Hematopoietic multipotent progenitor cell treated with erythropoietin and hydrocortisone succinate and interleukin-3 and kit ligand, for 6 days (in vitro differentiated cells): ENCODE measurements at places on chromosomes 7 and 10.

GRCh38 chr10:90443342-90443741 lies 414.5 kb downstream of the HTR7 start:
- no peak for DNase-seq

GRCh38 chr10:123392182-123392963 lies 238.2 kb downstream of the BUB3 start:
- no peak for DNase-seq

DNA sequence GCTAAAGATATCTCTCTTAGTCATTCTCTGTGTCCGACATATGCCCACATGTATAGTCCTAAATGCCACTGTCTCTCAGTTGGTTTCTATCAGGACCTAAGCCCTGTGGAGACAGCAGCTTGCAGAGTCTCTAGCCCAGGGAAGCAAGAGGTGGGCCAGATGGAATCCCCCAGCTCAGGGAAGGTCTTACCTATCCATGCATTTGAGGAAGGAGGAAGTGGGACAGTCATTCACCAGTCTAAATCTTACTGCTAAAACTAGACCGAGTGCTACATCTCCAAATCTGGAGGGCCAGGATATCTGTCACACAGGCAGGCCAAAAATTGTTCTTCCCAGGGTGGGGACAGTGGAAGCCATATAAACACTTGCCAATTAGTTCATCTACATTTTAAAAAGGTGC lies 26.4 kb upstream of the HERPUD2 start:
- DNase-seq, result no peak

DNA sequence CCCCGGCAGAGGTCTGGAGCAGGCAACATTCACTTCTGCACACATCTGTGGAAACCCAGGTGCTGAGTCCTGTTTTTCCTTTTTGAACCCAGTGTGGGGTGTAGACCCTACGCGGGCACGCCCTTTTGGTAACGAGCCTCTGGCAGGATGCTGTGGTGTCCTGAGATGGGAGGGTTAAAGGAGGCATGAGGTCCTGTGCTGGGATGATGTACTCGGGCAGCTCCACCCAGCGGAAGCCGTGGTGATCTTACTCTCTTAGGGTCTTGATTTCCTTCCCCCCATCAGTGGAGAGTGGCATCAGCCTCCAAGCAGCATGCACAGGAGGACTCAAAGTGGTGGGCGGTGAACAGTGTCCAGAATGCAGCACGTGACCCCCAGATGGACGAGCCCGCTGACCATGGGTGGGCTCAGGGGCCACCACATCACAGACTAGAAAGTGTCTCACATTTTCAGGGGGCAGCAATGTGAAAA lies 148.6 kb downstream of the DNAJB6 start:
- DNase-seq, result no peak

DNA sequence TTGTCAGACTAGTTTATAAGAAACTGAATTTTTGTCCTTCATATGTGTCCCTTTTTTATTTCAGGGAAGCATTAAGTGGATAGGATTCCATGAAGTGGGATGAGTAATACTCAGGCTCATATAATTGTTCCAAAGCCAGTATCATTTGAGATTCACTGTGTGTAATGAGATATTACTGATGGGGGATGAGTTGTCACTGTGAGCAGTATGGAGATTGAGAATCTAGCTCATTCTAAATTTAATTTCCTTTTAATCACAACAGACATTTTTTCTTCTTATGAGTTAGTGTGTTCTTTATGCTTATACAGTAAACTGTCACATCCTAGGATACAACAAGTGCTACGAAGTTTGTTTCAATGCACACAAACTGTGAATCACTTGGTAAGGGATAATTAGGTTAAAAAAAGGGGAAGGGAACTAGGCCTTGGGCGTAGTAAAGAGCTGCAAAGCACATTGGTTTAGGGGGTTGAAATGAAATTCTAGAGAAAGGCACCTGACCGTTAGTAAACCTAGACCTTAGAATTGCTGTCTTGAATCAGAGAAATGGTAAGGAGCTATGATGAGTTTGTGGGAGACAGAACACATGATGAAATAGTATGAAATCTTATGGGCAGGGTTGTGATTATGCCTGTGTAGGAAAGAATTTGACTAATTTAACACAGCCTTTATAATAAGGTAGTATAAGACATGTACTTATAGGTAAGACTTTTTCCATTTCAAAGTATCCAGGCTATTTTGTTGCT lies 153.4 kb downstream of the MLLT10 start:
- no peak for DNase-seq

- no peak for DNase-seq
These were observed 105.0 kb downstream of the OTUD1 start for GRCh38 chr10:23543691-23544380.

GRCh38 chr10:132879408-132880127 lies 62.8 kb downstream of the CFAP46 start:
- no peak for DNase-seq

GRCh38 chr7:45610019-45610418 lies 35.9 kb downstream of the ADCY1 start:
- DNase-seq, result no peak

DNA sequence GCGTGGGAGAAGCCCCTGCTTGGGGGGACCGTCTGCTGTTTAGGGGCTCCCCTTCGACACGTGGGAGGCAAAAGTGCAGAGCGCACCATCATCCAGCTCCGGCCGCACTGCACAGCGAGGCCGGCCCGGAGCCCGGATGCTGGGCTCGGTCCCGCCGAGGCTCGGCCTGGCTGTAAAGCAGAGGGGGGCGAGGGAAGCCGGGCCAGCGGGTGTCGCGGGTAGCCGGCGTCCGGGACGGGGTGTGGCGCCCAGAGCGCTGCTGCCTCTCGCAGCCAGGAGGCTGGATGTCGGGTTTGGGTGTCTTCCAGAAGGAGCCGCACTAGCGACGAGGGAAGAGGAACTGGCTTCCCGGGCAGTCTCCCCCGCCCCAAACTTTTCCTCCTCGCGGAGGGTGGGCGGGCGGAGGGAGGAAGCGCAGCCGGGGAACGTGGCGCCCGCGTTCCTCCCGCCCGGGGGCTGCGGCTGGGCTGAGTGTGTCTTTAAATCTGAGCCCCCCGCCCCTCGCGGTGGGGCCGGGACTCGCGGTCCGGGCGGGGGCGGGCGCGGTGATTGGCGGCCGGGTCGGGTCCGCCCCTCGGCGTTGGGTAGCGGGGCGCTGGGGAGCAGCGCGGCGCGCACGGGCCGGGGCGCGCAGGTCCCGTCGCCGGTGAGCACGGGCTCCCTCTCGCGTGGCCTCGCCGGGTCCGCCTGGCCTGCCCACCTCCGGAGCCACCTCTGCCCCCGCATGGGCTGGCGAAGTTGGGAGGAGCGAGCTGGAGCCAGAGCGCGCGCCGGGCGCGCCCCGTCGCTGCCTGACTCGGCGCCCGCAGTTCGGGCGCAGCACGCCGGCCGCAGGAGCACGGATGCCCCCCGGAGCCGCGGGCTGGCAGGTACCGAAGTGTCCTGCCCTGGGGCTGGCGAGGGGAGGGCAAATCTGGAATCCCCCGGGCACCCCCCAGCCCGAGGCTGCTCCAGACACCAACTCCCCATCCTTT lies at the start of gene PALD1:
Gene PALD1 (plus strand): TSS at position 577 of the 974 bp plus-strand sequence. CDS start 47,185 bp downstream, outside the sequence.
- DNase-seq, result peak; percentile 35

DNA sequence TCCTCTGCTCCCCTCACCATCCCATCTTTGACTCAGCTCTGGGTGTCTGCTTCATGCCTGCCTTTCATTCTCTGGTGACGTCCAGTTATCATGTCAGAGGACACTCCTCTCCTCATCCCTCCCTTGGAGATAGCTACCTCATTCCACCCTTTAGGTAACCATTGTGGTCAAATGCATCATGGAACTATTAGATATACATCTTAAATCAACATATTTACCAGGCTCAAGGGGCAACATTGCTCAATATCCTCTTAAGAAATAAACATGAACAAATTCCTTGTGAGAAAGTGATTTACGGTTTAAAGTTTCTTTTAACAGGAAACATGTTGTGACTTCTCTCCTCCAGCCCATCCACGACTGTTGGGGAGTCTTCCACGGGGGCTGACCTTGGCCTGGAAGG lies 511.6 kb upstream of the IGFBP3 start:
- no peak for DNase-seq

GRCh38 chr7:103937680-103938079 lies 51.8 kb downstream of the RELN start:
- no peak for DNase-seq

- no peak for DNase-seq
These were observed 16.6 kb downstream of the ZNF862 start for GRCh38 chr7:149854611-149855360.

DNA sequence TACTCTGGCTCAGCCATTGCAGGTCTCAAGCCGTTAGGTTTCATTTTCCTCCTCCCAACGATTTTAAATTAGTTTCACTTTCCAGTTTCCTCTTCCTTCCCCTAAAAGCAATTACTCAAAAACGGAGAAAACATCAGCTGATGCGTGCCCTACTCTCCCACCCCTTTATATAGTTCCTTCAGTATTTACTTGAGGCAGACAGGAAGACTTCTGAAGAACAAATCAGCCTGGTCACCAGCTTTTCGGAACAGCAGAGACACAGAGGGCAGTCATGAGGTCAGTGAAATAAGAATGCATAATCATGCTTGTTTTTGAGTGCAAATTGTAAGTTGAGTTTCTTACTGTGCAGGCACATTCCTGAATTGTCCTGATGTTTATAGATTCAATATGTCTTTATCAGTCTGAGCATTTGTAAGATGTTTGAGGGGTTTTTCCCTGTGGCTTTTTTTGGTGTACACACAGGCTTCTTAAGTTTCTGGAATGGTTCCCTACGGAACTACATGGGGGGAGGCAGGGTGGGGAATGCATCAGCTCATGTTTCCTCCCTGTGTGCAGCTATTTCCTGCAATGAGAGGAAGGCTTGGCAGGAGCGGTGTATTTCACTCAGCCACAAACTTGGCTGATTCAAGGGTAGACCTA lies at the start of gene IFIT3:
Gene IFIT3 (plus strand): TSS at position 195 of the 639 bp plus-strand sequence. CDS start 77 bp downstream, at position 272.
- peak; percentile 75 for DNase-seq

GRCh38 chr10:16809074-16809718 lies 8.0 kb downstream of the RSU1 start:
- DNase-seq, result peak; percentile 82

DNA sequence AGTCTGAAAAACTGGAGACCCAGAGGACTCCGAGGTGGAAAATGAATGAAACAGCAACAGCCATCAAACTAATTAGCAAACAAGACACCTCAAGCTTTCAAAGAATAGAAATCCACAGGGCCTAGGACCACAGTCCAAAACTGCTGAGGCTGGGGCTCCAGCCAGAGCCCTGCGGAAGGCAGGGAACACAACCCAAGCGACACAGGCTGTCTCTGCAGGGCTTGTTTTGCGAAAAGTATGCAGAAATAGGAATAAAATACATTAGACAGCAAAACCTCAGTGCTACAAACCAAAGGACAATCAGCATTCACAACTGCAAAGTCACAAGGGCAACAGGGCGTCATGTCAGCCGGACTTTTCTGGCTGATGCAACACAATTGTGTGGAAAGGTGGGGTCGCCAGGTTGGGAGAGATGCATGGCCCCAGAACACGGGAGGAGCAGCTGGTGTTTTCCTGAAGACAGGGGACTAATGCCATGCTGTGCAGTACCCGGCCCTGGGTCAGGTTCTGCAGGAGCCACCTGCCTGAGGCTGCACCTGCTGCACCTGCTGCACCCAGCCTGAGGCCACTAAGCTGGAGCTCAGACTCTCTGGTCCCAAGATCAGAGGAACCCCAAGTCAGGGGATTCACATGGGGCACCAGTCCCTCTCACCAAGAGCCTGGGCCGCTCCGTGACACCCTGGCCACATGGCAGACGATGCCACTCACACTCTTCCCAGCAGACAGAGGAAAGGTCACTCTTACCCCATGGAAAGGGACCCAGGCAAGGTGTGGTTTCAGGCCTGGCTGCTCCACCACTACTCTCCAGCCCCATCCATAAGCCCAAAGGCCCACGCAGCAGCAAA lies 74.2 kb downstream of the MAD1L1 start:
- no peak for DNase-seq

- peak; percentile 31 for DNase-seq
These were observed 8.0 kb downstream of the SEPHS1 start for GRCh38 chr10:13340068-13340467.

- no peak for DNase-seq
These were observed 42.0 kb downstream of the PRPS1L1 start for GRCh38 chr7:17985473-17986239.

DNA sequence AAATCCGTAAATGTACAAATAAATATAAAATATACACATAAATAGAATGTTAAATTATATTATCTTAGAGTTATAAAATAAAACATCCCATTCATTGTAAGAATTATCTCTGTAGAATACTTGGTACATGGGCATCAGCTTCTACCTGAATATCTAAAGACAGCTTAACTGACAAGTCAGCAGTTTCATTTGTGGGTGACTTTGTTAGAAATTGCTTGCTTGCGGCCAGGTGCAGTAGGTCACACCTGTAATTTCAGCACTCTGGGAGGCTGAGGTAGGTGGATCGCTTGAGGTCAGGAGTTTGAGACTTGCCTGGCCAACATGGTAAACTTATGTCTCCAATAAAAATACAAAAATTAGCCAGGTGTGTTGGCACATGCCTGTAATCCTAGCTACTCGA lies 14.6 kb downstream of the PCGF6 start:
- no peak for DNase-seq

DNA sequence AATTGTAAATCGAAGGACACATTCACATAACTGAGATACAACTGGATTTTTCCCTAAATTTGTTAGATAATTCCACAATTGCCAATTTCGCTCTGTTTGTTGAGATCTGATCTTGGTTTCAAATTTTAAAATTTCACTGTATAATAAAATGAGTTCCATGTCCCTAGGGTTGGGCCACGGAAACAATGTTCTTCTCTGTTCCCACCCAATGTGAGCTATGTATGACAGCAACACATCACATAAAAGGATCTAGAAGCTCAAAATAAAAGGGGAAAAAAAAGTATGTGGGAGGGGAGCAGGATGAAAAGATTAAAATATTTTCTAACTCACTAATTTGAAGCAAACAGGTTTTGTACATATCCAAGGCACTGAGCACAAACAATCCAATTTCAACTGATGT lies 287.8 kb upstream of the MKLN1 start:
- DNase-seq, result no peak

GRCh38 chr7:112398534-112398933 lies 51.7 kb upstream of the IFRD1 start:
- DNase-seq, result peak; percentile 76

DNA sequence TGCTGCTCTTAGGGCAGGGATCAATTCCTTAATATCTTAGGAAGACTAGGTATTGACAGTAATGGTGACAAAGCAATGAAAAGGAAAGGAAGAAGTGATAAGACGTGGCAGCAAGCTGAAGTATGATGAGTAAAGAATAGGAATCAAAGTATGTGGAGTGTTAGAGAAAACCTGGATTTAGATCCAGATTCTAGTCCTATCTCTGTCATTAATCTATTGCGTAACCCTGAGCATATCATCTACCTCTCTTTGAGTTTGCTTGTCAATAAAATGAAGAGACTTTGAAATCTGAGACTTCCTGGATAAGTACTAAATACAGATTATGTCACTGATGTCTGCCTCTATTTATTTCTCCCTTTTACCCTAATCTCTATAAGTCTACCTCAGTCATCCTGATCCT lies 89.2 kb downstream of the PTEN start:
- no peak for DNase-seq

- DNase-seq, result no peak
These were observed 399.3 kb upstream of the PRKCQ start for GRCh38 chr10:6979371-6979770.

GRCh38 chr7:44391746-44392617 lies 66.6 kb upstream of the CAMK2B start:
- no peak for DNase-seq
